Occipital lobe (tissue), 3 donors: ENCODE measurements at places on chromosomes 5 and 9. TPM values are rescaled to one million over a fixed set of nuclear protein-coding genes. Genes with fewer than 3 reads are reported as not detected.

DNA sequence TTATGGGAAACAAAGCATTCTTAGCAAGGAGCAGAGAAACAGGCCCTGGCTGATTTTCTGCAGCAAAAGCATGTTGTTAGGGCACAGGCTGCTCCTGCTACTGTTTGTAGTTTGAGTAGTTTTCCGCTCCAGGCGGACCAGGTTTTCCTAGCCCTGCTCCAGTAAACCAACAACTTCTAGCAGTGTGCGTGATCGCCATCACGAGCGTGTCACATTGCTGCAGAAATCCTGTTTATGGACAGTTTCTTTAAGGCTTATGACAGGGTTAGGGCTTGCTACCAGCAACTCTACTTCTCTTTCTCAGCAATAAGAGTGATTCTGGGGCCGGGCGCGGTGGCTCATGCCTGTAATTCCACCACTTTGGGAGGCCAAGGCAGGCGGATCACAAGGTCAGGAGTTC, 803.9 kb upstream of the CDH10 start:
- no peak for DNase-seq

DNA sequence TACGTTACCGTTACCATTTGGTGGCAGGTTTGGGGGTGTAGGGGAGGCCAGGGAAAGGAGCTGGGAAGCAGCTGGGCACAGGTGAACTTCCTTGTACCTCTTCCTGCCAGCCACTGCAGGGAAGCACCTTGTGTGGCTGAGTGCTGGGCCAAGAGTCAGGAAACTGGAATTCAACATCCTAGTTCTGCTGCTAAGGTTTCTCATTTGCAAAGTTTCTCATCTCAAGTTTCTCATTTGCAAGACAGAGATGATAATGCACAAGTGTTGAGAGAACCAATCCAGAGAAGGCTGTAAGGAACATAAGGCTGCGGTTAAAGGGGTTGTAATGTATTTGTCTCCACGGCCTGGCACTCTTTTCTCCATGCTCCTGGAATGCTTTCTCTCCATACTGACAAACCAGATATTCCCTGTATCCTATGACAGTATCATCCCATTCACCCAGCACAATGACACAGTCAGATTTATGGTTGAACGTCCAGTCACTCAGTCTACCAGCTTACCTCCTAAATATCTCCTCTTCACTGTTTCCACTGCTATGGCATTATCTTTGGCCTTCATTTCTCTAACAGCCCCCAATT, 33.6 kb upstream of the LARP1 start:
- no peak for DNase-seq

- DNase-seq, result peak; percentile 25
These were observed 45.5 kb downstream of the RXRA start for GRCh38 chr9:134371731-134372130.

DNA sequence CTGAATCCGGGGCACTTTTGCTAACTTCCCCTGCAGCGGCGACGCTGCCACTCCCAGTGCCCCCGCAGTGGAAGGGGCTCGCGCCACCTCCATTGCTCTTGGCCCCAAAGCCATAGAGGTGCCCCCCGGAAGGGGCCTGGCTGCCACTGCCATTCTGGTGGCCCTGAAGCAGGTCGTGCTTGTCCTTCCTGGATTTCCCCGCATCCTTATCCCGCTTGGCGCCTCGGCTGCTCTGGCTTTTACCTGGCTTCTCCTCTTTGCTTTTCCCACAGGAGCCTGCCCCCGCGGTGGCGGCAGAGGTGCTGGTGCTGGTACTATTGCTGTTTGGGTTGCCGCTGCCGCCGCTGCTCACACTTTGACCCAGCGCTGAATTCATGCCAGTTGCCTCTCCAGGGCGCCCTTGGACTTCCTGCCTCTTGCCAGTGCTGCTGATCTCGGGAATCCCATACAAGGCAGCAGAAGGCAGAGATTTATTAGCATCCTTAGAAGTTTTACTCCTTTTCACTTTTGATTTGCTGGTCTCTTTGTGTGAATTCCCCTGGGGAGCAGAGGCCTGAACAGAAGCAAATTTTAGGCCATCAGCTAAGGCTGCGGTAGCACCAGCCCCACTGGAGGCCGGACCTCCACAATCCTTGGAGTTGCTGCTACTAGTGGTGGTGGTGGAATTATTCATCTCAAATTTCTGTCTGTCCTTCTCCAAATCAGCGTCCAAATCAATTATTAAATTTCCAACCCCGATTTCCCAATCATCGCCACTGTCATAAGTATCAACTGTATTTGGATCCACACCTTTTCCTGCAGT, 2.1 kb downstream of the ZNF608 start:
- DNase-seq, result peak; percentile 71

The FAM200C gene
- 37.6 TPM for total RNA-seq

The CENPK gene
- total RNA-seq, result 8.1 TPM

The SPINK4 gene
- total RNA-seq, result not detected

The GPR150 gene
- total RNA-seq, result not detected

GRCh38 chr5:154312576-154312975, 122.0 kb downstream of the GALNT10 start:
- no peak for DNase-seq

The GLIPR2 gene
- 9.2 TPM for total RNA-seq

- DNase-seq, result no peak
These were observed 80.6 kb upstream of the SHB start for GRCh38 chr9:38149647-38150046.
